ENCODE measurements at places on chromosomes 1 and 21.

DNA sequence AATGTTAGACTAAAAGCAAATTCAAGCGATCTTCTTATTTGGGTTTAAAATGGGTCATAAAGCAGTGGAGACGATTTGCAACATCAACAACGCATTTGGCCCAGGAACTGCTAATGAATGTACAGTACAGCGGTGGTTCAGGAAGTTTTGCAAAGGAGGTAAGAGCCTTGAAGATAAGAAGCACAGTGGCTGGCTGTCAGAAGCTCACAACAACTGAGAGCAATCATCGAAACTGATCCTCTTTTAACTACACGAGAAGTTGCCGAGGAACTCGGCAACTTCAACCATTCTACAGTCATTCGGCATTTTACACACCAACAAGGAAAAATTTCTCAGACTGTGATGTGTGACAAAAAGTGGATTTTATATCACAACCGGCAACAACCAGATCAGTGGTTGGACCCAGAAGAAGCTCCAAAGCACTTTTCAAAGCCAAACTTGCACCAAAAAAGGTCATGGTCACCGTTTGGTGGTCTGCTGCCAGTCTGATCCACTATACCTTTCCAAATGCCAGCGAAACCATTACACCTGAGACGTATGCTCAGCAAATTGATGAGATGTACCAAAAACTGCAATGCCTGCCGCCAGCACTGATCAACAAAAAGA lies 47.9 kb downstream of the ASH1L start:
- DNase-seq, result no peak

- DNase-seq, result no peak
These were observed 46.6 kb upstream of the RAB4A start for GRCh38 chr1:229224308-229224707.

GRCh38 chr1:206573319-206573718 lies 38.9 kb downstream of the EIF2D start:
- DNase-seq, result no peak

GRCh38 chr1:211900441-211900840 lies 69.9 kb upstream of the LPGAT1 start:
- DNase-seq, result no peak

DNA sequence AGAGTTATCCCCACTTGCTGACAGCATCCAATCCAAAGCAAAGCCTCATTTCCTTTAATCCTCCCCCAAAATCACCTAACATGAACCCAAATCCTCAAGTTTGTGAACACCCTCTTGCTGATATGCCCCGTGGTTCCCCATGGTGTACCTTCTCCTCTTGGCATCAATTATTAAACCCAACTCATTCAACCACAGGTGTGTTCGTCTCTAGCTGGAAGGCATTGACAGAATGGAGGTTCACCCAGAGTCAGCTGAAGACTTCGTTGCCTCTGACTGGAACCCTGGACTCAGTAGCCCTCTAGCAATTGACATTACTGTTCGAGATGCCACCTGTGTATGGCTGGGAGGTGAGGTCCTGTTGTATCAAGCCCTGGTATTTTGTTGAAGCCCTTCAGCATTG lies 22.8 kb downstream of the SLC30A10 start:
- DNase-seq, result no peak

GRCh38 chr1:156896490-156897033 lies 3.0 kb downstream of the PEAR1 start:
- DNase-seq, result no peak

GRCh38 chr1:36645867-36646266 lies 163.2 kb upstream of the CSF3R start:
- DNase-seq, result no peak

Data from caudate nucleus (tissue), 63 donors.